ENCODE measurements at places on chromosomes 3 and 15.

DNA sequence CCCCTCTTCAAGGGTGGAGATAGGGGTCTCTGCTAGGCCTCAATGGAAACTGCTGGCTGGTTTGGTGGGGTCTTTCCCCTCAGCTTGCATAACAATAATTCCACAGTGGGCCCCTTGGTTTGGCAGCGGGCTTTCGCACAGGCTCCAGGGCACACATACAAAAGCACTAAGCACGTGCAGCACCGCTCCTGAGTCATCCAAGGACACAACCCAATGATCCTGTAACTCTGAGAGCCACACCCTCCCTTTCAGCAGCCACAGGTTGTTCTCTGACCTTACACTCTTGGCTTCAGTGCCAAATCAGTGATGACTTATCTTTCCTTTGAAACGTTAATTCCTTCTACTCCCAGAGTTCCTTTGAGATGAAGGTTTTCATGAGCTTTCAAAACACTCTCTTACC lies 41.7 kb downstream of the DAPK2 start:
- no peak for DNase-seq

DNA sequence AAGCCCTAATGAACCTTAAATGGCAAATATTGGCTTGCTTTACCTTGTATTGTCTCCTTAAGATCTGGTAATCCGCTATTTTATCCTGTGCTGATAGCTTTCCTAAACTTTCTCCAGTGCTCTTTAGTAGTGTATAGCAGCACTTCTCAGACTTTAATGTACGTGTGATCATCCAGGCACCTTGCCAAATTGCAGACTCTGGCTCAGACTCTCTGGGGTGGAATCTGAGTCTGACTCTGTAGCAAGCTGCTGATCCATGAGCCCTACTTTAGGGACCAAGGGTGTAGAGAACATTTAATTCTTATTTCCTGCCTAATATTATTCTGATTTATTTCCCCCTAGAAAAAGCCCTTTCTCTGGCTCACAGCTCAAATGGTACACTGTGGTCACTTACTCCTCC lies 518.8 kb upstream of the ZNF385D start:
- no peak for DNase-seq

GRCh38 chr3:61593446-61594029 lies 32.2 kb downstream of the PTPRG start:
- DNase-seq = no peak

DNA sequence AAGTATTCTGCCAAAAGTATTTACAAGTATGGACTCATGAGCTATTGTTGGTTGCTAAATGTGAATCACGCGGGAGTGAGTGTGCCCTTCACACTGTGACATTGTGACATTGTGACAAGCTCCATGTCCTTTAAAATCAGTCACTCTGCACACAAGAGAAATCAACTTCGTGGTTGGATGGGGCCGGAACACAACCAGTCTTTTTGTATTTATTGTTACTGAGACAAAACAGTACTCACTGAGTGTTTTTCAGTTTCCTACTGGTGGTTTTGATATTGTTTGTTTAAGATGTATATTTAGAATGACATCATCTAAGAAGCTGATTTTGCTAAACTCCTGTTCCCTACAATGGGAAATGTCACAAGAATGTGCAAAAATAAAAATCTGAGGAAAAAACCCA lies 30.3 kb downstream of the SYNM start:
- no peak for DNase-seq

GRCh38 chr15:56795502-56795901 lies 62.2 kb upstream of the ZNF280D start:
- no peak for DNase-seq

DNA sequence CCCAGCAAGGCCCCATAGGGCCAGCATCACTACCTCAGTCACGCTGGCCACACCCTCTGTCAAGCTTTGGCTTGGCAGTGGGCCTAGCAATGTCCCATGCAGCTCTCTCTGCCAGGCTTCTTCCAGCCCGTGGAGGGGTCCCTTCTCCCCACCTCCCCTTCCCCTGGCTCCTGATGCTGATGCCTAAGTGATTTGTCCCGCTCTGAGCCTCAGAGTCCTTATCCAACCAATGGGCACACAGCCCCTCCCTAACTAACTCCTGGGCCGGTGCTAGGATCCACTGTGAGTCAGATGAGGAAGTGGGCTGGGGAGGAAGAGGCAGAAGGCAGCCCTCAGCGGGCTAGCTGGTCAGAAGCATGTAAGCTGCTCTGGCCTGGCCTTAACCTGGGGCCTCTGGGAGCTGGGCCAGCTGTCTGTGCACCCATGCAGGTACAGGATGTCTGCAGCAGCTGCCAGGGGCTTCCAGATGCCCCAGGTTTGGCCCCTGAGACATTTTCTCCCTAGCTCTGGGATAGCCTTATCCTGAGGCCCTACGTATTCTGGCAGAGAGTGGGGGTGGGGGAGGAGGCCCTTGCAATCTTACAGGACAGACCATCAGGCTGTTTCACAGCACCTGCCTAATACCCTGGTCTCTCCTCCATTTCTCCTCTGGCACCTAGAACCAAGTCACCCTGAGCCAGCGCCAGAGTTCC lies 740 bp upstream of the ZBTB47 start:
- no peak for DNase-seq
